Cardiac muscle cell (in vitro differentiated cells and primary cell): ENCODE measurements at places on chromosomes 2 and 18. TPM values are rescaled to one million over a fixed set of nuclear protein-coding genes. Genes with fewer than 3 reads are reported as not detected.
A peak's percentile ranks its signal among the peaks of the same experiment; 100 is the strongest.

DNA sequence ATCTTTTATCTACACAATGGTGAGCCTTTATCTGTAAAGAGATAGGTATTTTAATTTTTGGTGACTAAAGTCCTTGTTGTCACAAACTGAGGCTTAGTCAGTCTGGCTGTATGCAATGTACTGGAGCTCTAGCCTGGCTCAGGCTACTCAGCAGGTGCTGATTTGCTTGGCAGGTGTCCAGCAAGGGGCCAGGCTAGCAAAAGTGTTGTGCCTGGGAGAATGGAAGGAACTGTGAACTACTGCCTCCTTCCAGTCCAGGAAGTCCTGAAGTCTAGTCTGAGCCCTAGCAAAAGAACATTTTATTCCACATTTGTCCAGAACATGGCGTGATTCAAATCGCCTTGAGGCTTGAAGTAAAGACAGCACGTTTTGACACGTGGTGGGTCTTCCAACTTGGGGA lies 260.5 kb downstream of the CCDC85A start:
- H3K4me1 ChIP-seq, result no peaks in the 10 kb centered on the region
- H3K4me3 ChIP-seq, result no peak overlapping the region
- no peak for DNase-seq
- no peaks in the 10 kb centered on the region for H3K27me3 ChIP-seq

DNA sequence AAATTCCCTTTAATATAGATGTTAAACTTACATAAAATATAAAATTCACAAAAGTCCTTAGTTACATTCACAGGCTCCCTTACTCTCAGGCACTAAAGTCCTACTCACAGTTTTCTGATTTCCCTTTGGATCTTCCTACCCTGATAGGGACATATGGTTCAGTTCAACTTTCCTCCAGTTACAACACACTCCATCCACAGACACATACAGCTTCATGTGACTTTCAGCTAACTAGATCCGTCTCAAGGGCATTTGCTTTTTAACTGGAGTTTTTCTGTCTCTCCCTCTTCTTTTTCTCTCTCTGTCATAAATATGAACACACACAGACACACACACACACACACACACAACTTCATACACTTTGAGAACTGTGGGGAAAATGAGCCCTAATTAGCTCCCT lies 419.2 kb downstream of the LRP1B start:
- H3K27me3 ChIP-seq, result no peaks in the 10 kb centered on the region
- H3K27ac ChIP-seq, result no peak overlapping the region
- no peaks in the 10 kb centered on the region for H3K36me3 ChIP-seq
- no peak overlapping the region for H3K4me3 ChIP-seq

DNA sequence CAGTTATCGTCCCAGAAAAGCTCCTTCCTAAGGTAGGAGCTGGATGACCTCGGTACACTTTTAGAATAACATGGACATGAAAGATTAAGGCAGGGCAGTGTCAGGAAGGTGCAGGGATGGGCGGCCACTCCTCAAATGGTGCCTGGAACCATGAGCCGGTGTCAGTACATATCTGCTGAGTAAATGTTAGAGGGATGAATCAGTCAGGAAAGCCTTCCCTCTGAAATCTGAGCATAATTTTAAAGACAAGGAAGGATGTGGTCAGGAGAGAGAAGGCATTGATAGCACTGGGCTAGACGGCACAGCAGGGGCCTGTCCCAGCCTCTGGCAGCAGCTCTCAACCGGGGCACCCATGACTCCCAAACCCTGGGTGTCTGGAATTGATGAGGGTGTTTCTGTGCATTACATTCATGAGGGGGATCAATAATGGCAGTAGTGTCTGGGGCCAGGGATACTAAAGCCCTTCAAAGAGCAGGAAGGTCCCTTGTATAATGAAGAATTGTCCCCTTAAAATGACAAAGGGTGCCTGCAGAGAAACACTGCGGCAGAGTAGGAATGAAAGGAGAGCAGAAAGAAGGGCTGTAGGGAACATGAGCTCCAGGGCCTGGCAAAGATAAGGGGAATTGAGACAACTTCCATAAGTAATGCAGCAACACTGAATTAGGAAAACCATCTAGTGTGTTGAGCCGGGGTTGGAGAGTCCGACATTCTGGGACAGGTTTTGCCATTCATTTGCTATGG lies 162.3 kb upstream of the REV1 start:
- H3K4me3 ChIP-seq, result no peak overlapping the region
- no peaks in the 10 kb centered on the region for H3K4me1 ChIP-seq
- no peaks in the 10 kb centered on the region for H3K36me3 ChIP-seq

DNA sequence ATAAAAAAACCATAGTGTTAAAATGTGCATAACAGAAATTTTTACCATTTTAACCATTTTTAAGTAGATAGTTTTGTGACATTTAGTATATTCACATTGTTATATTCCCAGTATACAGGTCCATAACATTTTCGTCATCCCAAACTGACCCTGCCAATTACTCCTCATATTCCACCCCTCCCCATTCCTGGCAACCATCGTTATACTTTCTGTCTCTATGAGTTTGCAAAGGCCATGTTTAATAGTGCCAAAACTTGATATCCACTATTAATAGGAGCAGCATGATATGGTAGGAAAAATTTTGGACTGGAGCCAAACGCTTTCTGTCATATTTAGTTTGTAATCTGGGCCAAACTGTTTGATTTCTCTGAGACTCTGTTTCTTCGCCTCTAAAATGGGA lies 30.9 kb downstream of the PLCL1 start:
- no peak overlapping the region for H3K27ac ChIP-seq
- no peak overlapping the region for H3K4me3 ChIP-seq
- H3K27me3 ChIP-seq, result peaks cover 17% of the 10 kb centered on the region
- DNase-seq, result no peak
- no peaks in the 10 kb centered on the region for H3K36me3 ChIP-seq

DNA sequence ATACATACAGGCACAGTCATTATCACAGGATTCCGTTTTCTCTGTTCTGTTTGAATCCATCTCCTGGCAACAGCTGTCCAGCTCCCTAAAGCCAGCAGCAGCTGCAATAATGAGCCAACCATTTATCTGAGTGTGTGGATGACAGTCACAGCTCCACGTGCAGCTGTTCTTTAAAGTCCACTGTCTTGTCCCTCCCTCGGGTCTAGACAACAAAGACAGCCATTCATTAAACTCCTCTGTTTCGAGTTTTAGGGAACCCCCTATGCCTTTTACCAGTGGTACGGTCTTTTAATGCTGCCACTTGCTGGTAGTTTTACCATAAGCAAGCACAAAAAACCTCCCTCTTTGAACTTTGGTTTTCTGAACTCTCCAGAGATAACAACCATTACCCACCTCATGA lies 16.0 kb upstream of the MSGN1 start:
- H3K36me3 ChIP-seq, result no peaks in the 10 kb centered on the region
- no peak overlapping the region for H3K27ac ChIP-seq
- DNase-seq, result no peak
- no peak overlapping the region for H3K4me3 ChIP-seq
- no peaks in the 10 kb centered on the region for H3K27me3 ChIP-seq

Gene RNF103
- 19.4 and 28.1 TPM in 2 replicates for total RNA-seq

Gene SATB2
- 1.4 and 1.5 TPM in 2 replicates for total RNA-seq

Gene EMILIN2
- total RNA-seq, result 75.9 and 134 TPM in 2 replicates

Gene SLC66A3
- total RNA-seq, result 14.9 and 16.7 TPM in 2 replicates

DNA sequence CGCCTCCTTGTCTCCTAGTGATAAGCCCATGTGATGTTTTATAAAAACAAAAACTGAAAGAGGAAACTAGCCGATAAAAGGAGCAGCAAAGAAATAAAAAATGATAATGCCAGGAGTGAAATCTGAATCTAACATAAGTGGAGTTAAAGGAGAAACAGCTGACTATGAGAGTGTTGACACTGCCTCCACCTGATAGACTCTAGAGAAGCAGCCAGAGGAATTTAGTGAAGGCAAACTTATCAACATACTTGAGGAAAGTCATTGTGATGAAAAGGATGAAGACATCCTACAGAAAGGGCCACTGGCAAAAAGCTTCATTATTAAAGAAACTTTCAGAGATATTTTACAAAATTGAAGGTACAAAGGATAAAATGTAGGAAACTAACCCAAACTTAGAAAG lies 1.9 kb downstream of the M1AP start:
- no peak overlapping the region for H3K27ac ChIP-seq
- DNase-seq, result peak; percentile 27
- H3K4me3 ChIP-seq, result no peak overlapping the region
- peaks cover 15% of the 10 kb centered on the region for H3K27me3 ChIP-seq

Gene ERBB4
- total RNA-seq, result 29.7 and 38.1 TPM in 2 replicates

- no peak overlapping the region for H3K4me3 ChIP-seq
- H3K4me1 ChIP-seq, result peaks cover 33% of the 10 kb centered on the region
- DNase-seq, result no peak
These were observed 131.0 kb downstream of the PHLPP1 start for GRCh38 chr18:62846313-62846712.

Gene HOXD8
- total RNA-seq, result not detected in 2 replicates

DNA sequence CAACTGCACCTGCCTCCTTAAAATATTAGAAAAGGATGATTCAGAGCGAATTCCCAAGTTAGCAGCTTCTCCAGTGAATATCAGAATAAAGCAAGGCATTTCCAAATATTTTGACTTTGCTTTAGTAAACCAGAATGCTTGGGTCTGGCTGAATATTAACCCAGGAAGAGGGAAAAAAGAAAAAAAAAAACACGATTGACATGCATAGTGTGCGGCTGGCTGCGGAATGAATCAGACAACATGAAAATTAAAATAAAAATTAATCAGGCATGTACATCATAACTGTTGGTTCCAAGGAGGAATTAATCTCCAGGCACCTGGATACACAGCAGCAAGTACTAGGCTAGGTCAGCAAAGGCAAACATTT lies 105.8 kb upstream of the NCKAP5 start:
- H3K27ac ChIP-seq, result no peak overlapping the region
- no peaks in the 10 kb centered on the region for H3K27me3 ChIP-seq
- DNase-seq, result no peak
- peaks cover 30% of the 10 kb centered on the region for H3K4me1 ChIP-seq
- H3K4me3 ChIP-seq, result no peak overlapping the region
- no peaks in the 10 kb centered on the region for H3K36me3 ChIP-seq

- H3K27me3 ChIP-seq, result no peaks in the 10 kb centered on the region
- H3K4me3 ChIP-seq, result no peak overlapping the region
- H3K36me3 ChIP-seq, result no peaks in the 10 kb centered on the region
These were observed 117.4 kb downstream of the NEB start for GRCh38 chr2:151616760-151617339.
